ENCODE measurements at places on chromosomes 7 and 10.

DNA sequence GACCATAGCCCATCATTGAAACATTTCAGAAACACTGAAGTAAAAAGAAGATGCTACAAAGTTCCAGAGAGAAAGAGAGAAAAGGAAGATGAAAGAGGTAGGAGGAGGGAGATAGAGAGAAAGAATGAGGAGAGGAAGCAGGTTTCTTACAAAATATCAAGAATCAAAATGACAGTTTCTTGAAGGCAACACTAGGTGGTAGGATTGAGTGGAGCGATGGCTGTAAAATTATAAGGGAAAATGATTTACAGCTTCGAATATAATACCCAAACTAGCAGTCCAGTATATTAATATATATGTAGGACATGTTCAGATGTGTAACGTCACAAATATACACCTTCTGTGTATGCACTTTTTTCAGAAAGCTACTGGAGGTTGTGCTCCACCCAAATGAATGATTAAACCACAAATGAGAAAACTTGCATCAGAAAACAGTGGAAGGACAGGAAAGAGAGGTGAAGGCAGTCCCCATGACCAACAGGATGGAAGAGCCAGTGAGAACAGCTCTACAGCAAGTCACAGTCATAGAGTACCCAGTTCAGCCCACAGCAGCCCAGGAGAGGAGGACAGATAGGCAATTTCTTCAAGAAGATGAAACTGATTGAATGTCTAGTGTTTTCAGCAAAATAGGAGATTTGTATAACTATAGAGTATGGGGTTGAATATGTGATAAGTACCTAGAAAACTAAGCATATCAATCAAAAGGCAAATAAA is 151.5 kb upstream of the TARP start:
- DNase-seq: no peak

DNA sequence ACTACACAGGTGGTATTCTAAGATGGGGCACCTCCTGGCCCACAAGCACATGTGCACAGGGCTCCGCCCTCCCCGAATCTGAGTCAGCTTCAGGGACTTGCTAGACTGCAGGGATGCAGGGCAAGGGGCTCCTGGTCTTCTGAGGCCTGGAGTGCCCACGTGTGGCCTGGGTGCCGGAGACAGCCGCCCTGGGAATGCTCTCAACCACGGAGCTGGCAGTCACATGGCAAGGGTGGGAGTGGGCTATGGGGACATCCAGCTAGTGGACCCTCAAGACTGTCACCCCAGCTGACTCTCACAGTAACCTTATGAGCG is 42.7 kb downstream of the CFAP46 start:
- no peak for DNase-seq

GRCh38 chr10:17085011-17085725 is 44.4 kb downstream of the CUBN start:
- no peak for DNase-seq

DNA sequence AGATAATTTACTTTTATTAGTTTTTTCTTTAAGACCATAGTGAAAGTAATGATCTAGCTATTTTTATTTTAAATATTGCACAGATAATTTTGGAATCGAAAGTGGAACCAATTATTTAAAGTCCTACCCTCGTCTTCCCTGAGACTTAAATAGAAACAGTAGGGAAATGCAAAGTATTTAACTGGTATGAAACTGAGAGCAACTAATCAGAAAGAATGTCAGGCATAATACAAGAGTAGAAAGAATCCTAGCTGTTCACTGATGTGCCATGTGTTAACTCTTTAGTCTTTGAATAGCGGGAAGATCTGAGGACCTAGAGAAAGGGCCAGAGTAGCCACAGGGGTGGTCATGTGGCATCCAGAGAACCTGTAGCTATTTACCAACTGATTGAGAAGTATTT is 630.0 kb downstream of the NRG3 start:
- DNase-seq: no peak

- no peak for DNase-seq
These were observed 61.3 kb upstream of the PFKP start for GRCh38 chr10:3006093-3006492.

DNA sequence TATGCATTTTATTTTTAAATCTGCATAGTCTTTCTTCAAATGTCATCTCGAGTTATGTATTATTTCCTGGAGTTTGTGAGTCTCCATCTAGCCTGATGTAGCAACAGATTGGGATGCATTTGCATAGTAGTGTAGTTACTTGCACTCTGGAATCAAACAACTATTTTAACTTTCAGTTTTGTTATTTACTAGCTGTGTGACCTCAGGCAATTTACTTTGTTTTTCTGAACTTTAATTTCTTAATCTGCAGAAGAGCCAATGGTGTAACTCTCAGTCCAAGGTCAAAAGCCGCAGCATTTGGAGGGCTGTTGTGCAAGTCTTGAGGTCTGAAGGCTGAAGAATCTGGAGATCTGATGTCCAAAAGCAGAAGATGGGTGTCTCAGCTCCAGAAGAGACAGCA is 175.8 kb upstream of the SORCS1 start:
- no peak for DNase-seq

- no peak for DNase-seq
These were observed 41.9 kb downstream of the CREB3L2 start for GRCh38 chr7:137960020-137960419.

DNA sequence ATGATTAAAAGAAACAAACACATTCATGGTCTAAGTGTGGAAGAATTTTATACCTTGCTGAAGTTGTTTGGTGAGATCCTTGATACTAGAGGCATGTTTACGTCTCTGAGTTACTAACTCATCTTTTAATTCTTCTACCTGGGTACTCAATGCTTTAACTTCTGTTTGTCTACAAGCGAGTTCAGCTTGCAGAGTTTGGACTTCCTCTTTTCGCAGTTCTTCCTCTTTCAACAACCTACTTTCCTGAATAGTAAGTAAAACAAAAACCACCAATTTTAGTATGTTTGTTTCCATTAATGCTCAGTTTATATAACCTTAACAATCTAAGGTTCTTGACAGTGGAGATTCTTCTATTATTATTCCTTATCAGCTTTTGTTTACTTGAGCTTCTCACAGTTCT is 42.9 kb downstream of the CCDC186 start:
- no peak for DNase-seq

DNA sequence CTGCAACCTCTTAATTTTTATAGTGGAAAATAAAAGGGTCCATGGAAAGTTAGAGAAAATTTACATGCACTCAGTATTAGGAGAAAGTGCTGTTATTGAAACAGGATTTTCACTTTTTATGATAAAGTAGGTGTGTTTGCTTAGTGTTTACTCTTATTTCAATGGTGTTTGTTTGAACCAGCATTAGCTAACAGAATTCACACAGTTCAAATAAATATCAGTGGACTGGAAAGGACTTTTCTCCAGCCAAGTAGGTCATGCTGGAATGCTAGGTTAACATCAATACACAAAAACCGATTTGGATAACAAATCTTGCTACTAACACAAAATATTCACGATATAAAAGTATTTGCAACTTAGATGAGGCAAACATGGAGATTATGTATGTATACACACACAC is 49.4 kb upstream of the BET1 start:
- no peak for DNase-seq

All from PC-9 (cell line).